ENCODE measurements at places on chromosomes 11 and 22.

DNA sequence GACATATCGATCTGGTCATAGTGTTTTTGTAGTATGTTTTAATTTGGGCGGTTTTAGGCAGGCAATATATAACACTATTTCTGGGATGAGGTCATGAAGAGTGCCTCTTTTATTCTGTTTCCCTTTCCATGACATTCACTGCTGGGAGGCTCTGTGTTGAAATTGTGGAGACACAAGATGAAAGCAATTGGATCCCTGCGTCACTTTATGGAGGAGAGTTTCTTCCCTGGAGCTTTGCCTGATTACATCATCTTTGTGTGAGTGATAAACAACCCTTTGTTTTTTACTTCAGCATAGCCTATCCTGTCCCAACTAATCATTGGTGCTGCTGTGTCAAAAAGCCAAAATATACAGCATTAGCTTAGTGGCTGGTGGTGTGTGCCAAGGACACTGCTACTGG lies 48.6 kb downstream of the PARVG start:
- no peak for DNase-seq

- no peak for DNase-seq
Observed at GRCh38 chr11:88344869-88345268, 7.3 kb upstream of the CTSC start.

DNA sequence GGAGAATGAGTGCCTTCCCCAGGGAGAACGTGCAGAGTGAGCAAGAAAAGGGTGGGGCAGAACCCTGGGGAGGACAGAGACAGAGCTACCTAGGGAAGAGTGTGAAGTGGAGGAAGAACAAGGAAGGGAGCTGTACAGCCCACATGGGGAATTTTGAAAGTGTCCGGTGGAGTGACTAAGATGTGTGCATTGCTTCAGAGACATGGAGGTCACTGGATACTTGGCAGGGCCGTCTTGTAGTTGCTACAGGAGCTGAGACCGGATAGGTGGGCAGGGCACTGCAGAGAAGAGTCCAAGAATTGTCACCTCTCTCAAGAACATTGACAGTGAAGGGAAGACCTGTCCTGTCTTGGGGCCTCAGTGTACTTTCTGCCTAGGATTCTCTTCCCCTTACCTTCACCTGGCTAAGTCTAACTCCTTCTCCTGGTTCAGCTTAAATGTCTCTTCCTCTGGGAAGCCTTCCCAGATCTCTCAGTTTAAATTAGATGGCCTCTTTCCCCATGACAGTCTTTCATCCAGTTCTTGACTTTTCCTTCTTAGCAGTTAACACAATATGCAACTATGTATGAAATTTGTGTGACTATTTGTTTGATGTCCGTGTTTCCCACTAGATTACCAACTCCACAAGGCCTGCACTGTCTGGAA lies 9.2 kb upstream of the P2RY6 start:
- DNase-seq = no peak

GRCh38 chr11:6480299-6480914 lies 724 bp downstream of the ARFIP2 start:
- DNase-seq = no peak

Data from stimulated activated CD4-positive, alpha-beta T cell treated with anti-CD3 and anti-CD28 coated beads, Interleukin-12 subunit alpha, Interleukin-12 subunit beta, amount 100 ng/mL, for 48 hours (primary cell).